ENCODE measurements at places on chromosomes 6 and 20.

- DNase-seq, result peak; percentile 62
Observed at GRCh38 chr6:12012558-12013306, 620 bp downstream of the HIVEP1 start.

DNA sequence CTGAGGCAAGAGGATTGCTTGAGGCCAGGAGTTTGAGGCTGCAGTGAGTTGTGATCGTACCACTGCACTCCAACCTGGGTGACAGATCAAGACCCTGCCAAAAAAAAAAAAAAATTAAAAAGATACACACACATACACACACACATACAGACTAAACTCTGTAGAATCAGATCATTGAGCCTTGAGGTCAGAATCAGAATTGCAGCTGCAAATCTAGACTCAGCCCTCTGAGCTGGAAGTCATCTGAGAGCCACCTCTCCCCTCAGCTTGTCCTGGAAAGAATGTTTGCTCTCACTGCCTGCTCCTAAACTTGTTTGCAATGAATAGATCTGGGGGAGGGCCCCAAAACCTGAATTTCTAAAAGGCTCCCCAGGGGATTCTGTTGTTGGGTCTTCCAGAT, 41.4 kb upstream of the ANGPT4 start:
- no peak for DNase-seq

DNA sequence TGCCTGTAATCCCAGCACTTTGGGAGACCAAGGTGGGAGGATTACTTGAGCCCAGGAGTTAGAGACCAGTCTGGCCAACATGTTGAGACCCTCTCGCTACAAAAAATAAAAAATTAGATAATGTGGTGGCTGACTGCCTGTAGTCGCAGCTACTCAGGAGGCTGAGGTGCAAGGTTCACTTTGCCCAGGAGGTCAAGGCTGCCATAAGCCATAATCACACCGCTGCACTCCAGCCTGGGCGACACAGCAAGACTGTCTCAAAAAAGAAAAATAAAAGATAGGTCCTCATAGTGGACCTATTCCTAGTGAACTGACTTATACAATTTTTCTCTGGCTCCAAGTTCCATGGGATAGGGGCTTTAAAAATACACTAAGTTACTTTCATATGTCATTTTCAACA, 41.9 kb downstream of the MRS2 start:
- no peak for DNase-seq

GRCh38 chr6:120077489-120077888, 727.9 kb upstream of the MAN1A1 start:
- no peak for DNase-seq

- no peak for DNase-seq
Observed at GRCh38 chr20:48667481-48667880, 160.3 kb downstream of the PREX1 start.

- no peak for DNase-seq
Observed at GRCh38 chr6:125316621-125317020, 14.9 kb upstream of the HDDC2 start.

- no peak for DNase-seq
Observed at GRCh38 chr6:111773501-111774345, 99.5 kb downstream of the FYN start.

DNA sequence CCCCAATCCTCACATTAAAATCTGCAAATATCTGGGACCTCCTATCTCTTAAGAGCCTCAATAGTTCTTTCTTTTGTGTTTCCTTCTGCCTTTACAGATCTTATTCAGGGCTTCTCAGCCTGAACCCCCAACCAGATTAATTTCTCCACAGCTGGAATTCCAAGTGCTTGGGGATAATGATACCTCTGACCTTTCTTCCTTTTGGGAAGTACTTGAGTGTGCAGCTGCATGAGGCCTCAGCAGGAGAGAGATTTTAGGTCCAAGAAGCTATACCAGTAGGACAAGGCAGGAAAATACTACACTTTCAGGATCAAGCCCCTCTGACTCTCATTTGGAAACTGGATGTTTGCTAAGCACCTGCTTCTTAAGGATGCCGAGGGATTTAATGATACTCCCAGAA, 2.6 kb downstream of the PHF20 start:
- no peak for DNase-seq

DNA sequence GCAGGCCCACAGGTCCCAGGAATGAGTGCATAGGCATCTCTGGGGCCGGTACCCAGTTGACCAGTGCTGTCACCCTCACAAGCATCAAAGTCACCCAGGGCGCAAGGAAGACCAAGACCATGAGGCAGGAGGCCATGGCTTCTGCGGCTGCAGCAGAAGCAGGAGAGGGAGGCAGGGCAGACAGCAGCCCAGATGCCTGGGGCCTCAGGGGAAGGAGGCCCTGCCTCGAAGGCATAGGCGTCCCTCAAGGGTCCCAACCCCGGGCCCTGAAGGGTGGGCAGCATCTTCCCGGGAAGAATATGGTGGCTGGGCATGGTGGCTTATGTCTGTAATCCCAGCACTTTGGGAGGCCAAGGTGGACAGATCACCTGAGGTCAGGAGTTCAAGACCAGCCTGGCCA, 3.0 kb downstream of the FAM209A start:
- DNase-seq, result no peak

- no peak for DNase-seq
Observed at GRCh38 chr6:138007014-138007472, 100.2 kb downstream of the PERP start.

DNA sequence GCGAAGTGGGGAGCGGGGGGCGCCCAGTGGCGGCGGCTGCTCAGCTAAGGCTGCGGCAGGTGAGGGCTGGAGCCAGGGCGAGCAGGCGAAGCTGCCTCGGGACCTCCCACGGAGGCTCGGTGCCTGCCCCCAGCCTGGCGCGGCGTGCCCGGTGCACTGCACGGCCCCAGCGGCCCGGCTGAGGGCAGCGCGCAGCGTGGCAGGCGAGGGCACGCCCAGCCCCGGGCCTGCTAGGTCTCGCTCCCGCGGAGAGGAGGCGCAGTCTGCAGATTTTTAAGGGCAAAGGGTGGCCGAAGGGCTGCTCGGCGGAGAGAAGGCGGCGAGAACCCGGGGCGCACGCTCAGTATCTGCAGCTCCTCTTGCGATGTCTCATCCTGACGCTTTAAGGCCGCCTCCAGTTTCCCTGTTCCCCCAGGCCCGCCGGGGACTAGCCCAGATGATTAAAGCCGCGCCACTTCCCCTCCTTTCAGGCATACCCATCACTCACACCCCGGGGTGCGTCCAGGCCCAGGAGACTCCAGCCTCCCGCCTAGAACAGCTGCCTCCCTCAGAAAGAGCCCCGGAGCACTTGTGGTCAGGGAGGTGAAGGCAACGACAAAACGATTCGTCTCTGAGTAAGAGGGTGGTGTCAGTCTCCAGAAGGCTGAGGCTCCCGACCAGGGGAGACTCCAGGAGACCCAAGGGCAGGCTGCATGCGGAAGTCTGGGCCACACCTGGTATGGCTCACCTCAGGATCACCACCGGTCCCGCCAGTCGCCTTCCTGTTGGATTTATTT, at the start of gene FERMT1:
Gene FERMT1 (minus strand): TSS at position 158 of the 776 bp plus-strand sequence. CDS start 3,476 bp downstream, outside the sequence.
- DNase-seq, result peak; percentile 55

- DNase-seq, result no peak
Observed at GRCh38 chr6:62217866-62218265, 68.2 kb downstream of the KHDRBS2 start.

DNA sequence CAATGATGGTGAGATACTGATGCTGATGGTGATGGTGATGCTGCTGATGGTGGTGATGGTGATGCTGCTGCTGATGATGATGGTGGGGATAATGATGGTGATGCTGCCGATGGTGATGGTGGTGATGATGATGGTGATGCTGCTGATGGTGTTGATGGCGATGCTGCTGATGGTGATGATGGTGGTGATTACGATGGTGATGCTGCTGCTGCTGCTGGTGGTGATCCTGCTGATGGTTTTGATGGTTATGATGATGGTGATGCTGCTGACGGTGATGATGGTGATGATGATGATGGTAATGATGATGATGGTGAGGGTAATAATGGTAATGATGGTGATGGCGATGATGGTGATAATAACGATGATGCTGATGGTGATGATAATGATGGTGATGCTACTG, 50.0 kb downstream of the ARHGAP40 start:
- no peak for DNase-seq

DNA sequence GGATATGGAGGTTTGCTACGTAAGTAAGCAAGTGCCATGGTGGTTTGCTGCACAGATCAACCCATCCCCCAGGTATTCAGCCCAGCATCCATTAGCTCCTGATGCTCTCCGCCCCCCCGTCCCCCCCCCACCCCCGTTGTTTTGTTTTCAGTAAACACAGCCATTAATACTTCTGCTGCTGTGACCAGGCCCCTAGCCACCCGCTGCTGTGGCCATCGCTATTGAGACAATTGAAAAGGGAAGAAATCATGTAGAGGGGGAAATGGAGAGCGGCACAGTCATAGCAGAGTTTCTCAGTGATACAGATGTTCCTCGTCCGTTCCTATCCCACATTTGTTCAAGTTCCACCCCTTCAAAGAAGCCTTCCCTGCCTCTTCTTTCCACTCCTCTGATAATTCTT, 24.9 kb downstream of the SLC35D3 start:
- DNase-seq, result no peak

- DNase-seq, result no peak
Observed at GRCh38 chr6:155195903-155196302, 67.9 kb upstream of the CLDN20 start.

GRCh38 chr20:17985388-17986018, 16.7 kb downstream of the MGME1 start:
- no peak for DNase-seq

GRCh38 chr6:56807326-56807988, 147.4 kb upstream of the BEND6 start:
- no peak for DNase-seq

- DNase-seq, result no peak
Observed at GRCh38 chr20:20366551-20366875, 1.4 kb upstream of the INSM1 start.

GRCh38 chr6:101402622-101403031, 9.1 kb downstream of the GRIK2 start:
- DNase-seq, result no peak

DNA sequence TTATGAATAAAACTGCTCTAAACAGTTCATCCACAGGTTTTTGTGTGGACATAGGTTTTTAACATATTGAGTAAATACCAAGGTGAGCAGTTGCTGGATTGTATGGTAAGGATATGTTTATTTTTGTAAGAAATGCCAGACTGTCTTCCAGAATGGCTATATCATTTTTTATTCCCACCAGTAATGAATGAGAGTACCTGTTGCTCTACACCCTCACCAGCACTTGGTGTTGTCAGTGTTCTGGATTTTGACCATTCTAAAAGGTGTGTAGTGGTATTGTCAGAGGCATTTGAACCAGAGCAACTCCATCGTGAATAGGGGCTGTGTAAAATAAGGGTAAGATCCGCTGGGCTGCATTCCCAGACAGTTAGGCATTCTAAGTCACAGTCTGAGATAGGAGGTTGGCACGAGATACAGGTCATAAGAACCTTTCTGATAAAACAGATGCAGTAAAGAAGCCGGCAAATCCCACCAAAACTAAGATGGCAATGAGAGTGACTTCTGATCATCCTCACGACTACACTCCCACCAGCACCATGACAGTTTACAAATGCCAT, 12.9 kb upstream of the NT5E start:
- DNase-seq, result no peak

GRCh38 chr20:48094944-48095343, 309.7 kb upstream of the SULF2 start:
- DNase-seq, result no peak

DNA sequence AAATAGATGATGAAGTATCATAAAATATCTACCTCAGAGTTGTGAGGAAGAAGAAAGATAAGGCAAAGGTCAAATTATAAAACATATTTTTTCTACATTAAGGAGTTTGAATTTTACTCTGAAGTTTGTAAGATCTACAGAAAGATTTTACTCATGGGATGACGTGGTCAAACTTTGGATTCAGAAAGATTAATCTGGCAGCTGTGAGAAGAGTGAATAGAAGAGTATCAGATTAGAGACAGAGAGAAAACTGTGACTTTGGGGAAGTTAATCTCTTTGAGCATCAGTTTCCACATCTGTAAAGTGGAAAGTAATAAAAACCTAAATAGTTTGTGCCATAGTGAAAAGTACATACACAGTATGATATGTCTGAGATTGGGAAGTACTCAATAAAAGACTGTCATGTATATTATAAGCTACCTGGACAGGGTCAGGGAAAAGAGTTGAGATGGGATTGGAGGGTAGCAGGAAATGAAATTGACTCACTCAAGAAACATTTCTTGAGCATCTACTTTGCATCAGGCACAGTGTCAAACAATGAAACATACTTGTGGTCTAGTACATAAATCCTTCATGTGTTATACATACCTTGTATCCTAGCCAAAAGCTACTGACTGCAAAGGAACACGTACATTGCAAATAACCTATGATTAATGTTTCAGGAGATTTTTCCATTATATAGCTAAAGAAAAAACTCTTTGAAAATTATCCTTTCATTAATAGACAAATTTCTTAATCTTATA, 222.1 kb downstream of the TMEM200A start:
- DNase-seq, result no peak

GRCh38 chr6:69761853-69762252, 35.0 kb downstream of the LMBRD1 start:
- no peak for DNase-seq

DNA sequence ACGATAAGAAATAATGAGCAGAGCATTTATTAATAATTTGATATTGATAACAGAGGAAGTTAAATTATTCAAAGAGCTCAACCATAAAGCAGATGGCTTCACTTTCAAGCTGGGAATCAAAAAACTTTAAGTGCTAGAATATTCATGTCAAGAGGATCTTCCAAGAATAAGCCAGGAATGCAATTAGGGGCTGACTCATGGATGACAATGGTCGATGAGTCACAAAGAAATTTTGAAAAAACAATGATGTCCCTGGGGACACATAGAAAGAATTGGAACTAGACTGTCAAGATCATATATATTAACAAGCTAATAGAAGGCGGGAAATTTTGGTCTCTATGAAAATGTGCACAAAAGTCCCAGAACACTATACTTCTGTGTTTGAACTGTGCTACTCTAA, 304.1 kb downstream of the LAMA2 start:
- no peak for DNase-seq

GRCh38 chr6:14035874-14036273, 81.7 kb upstream of the CD83 start:
- no peak for DNase-seq

DNA sequence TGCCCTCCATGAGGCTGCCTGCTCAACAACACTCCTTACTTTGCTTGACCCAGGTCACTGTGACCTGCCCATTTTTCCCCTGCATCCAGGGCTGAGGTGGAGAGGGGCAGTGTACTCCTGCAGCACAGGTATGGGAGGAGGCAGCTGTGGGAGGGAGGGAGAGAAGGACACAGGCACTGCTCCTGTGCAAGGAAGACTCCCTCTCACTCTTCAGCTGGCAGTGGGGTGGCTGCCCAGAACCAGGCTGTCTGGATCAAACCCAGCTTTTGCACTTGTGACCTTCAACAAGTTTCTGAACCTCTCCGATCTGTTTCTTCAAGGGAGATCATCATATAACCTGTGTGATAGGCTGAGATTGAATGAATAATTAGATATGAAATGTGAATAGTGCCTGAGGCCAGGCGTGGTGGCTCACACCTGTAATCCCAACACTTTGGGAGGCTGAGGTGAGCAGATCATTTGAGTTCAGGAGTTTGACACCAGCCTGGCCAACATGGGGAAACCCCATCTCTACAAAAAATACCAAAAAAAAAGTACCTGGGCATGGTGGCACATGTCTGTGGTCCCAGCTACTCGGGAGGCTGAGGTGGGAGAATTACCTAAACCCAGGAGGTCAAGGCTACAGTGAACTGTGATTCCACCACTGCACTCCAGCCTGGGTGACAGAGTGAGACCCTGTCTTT, 14.1 kb downstream of the TGIF2 start:
- DNase-seq, result no peak

All from stimulated activated CD4-positive, alpha-beta T cell treated with anti-CD3 and anti-CD28 coated beads, TNF-alpha, amount 100 ng/mL, for 24 hours (primary cell).